CD4-positive, alpha-beta T cell treated with Interleukin-17A for 1 hour (primary cell): ENCODE measurements at places on chromosomes 4 and X.

GRCh38 chrX:40104985-40105834 is 7.5 kb upstream of the BCOR start:
- peak; percentile 25 for DNase-seq

DNA sequence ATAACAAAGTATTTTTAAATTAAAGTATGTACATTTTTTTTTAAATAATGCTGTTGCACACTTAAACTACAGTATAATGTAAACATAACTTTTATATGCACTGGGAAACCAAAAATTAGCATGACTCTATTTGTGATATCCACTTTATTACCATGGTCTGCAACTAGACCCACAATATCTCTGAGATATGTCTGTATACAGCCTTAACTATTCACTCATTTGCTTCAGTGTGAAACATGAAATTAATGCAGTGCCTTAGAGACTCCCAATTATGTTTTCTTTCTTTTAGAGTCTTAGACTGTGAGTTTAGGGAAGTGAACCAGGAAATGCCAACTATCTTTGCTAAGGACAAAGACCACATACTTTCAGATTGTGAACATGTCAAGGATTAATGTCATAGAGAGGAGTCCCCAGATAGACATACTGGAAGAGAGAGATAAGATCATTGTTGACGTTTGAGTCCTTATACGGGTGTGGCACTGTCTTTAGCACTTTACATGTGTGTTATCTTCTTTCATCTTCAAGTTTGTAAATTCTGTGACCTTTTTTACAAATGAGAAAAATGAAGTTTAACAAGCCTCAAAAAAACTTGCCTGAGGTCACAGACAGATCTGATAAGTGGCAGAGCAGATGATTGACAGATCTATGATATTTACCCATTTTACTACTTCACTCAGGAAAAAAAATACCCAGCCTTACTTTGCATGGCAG is 23.2 kb downstream of the CXorf58 start:
- DNase-seq, result peak; percentile 49

DNA sequence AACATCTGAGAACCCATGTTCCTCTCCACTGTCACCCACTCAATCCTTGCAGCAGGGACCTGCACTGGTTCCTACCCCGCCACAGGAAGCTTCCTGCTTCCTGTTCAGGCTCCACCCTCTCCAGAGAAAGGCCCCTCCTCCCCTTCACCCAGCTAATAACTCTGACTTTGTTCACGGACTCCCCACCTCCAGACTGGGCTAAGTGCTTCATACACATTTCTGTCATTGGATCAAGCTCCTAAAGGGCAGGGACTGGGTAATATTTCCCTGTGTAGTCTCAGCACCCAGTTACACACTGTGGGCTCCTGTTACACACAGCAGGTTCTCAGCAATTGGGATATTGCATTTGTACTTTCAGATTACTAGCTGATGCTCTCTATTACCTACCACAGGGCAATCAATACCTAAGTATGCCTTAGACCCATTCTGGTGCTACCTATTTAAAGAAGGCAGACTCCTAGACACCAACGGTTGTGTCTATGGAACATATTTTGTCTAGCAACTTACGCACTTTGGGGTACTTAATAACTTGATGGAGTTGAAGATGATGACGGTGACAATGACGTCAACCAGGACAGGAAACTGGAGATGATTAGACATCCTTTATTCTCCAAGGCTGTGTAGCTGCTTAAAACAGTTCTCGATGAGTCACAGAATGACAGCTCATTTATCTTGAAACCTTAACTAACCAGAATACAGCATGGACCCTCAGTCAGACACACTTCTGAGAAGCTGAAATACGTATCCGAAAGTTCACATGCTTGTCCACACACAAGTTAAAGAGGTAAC is 58.1 kb downstream of the MAML3 start:
- peak; percentile 71 for DNase-seq

DNA sequence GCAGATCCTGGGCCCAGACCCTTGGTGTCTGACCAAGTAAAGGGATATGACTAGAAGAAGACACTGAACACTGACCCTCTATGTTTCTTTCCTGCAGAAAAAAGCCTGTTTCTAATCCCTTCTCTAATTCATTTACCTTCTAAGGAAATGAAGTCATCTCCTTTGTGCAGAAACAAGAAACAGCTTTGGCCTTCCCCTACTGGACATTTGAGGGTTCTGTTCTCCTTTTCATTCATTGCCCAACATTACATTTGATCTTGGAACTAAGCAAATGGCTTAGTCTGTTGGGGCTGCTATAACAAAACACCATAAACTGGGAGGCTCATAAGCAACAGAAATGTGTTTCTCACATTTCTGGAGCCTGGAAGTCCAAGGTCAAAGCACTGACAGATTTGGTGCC is 20.0 kb downstream of the HCCS start:
- no peak for DNase-seq

GRCh38 chrX:42237956-42238355 is 314.6 kb upstream of the CASK start:
- no peak for DNase-seq

DNA sequence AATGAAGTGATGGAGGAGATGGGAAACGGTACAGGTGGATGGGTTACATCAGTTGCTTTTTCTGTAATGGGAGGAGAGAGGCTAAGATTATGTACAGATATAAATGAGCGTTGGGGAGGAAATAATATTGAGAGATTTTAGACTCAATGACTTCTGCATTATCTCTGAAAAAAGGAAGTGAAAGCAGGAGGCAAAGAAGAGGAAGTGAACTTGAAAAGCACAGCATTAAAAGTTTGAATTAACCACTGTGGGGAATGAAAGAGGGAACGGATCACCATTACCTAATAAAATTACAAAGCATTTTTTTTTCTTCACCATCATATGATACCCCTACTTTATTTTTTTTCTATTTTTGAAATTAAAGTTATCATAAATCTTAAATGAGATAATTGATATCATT is 1025.5 kb downstream of the RPA4 start:
- no peak for DNase-seq

- DNase-seq, result no peak
Measured at GRCh38 chrX:72366178-72366577, 60.5 kb upstream of the CITED1 start.

DNA sequence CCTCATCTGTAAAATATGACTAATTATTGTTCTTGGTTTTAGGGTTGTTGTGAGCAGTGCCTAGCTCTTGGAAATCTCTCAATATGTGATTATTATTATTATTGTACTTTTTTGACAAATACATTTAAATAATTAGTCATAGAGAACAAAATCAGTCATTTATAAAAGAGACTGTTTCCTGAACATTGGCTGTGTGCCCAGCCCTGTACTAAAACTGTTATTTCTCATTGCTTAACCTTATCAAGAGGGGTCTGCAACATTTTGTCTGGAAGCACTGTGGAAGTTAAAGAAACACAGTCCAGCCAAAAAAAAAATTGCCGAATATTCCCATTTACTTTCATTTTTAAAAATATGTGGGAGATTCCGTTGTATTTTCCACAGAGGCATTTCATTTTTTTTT is 989.2 kb upstream of the SLIT2 start:
- DNase-seq, result no peak

DNA sequence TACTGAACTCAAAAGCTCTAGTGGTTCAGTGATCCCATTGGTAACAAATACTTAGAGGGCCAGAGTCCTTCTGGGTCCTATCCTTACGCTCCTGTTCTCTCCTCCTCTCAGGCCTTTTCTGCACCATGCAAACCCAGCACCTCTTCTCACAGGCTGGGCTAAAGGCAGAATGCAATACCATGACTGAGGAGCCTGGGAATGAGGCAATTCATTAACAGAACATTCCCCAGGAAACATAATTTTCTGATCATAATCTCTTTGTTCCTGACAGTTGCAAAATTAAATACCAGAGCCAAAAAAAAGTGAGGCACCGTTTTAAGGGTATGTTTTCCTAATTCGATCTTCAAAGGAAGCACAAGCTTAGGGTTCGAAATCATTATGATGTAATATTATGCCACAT is 9.0 kb downstream of the SORBS2 start:
- no peak for DNase-seq

- DNase-seq, result no peak
Measured at GRCh38 chr4:109186458-109186945, 116.0 kb downstream of the COL25A1 start.

- no peak for DNase-seq
Measured at GRCh38 chr4:105496899-105497298, 23.0 kb upstream of the PPA2 start.

DNA sequence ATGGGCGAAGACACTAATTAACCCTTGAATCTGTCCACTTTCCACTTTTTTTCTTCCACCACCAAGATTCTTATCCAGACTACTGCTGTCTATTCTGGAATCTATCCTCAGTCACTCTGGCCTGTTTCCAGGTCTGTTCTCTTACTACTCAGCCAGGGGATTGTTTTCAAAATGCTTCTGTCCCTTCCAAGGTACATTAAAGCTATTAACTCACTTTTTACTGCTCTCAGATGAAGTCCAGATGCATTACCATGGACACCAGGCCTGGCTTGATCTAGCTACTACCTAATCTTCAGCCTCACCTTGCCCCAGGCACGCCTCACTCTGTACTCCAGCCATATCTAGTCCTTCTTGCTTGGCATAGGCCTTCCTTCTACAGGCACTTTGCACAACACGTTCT is 66.4 kb downstream of the GALNT7 start:
- DNase-seq, result no peak

GRCh38 chr4:163701916-163702315 is 207.4 kb downstream of the TMA16 start:
- DNase-seq, result no peak

DNA sequence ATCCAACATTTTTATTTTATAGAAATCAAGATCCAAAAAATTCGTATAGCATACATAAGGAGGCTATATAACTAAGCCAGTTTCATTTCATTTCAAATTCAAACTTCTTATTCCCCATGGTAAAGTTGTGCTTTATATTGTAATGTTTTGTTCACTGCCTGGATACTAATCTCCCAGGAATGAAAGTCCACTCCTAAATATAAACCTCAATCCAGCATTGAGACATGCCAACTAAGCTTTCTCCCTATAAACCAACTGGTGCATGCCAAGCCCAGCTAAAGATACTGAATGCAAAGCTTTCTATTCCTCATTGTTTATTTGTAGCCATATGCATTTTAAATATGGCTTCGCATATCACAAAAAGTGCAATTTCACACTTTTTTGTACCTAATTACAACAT is 63.8 kb upstream of the INPP4B start:
- no peak for DNase-seq

DNA sequence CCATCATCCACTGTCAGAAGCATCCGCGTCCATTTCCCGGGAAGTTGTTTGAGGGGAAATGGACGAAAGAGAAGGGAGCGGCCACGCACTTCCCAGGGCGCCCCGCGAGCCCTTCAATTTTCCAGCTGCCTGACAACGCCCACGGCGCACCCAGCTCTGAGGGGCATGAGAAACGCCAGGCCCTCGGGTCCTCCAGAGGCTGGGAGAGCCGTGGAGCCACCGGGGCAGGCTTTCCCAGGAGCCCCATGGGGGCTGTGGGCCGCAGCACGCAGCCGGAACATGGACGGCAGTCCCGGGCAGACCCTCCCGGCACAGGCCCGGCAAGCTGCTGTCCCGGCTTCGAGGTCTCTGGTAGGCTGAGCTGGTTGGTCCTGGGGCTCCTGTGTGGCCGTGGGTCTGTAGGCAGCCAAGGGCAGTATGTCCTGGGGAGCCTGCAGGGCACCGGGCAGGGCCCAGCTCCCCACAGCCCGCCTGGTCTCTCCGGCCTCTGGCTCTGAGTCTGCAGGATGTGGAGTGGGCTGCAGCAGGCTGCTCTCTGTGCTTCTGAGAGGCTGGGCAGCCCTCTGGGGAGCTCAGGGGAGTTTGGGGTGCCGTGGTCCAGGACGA is 115.2 kb downstream of the FAM53A start:
- DNase-seq, result no peak

GRCh38 chrX:119753639-119754257 is 4.6 kb upstream of the SOWAHD start:
- DNase-seq, result peak; percentile 88

GRCh38 chrX:34653811-34654210 is 3.3 kb downstream of the TMEM47 start:
- DNase-seq, result no peak
